Activated T-helper 17 cell treated with anti-CD3 and anti-CD28 coated beads, Interleukin-2, amount 50 U/mL, for 72 hours (primary cell): ENCODE measurements at places on chromosomes 4 and X.

DNA sequence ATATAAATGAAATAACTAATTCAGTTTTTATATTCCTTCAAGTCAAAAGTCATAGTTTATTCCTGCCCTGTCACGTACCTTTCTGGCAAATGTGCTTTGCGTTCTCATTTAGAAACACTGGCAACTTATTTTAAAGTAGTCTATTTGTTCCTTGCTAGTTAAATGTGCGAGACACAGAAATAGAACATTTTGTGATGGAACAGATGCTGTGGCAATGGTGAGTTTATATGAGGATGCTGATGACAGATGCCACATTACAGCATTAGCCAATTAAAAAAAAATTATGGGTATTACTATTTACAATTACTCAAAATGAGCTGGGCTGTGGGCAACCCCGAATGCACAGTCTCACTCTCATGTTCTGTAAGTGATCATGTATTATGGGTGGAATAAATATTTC, 26.1 kb upstream of the EPHA5 start:
- ATAC-seq: no peak

GRCh38 chrX:131617182-131617581, 73.3 kb downstream of the OR13H1 start:
- ATAC-seq: no peak

- ATAC-seq: no peak
These were observed 2.7 kb upstream of the VEGFC start for GRCh38 chr4:176795441-176795840.

- no peak for ATAC-seq
These were observed 62.0 kb upstream of the MAP3K15 start for GRCh38 chrX:19577181-19577810.

DNA sequence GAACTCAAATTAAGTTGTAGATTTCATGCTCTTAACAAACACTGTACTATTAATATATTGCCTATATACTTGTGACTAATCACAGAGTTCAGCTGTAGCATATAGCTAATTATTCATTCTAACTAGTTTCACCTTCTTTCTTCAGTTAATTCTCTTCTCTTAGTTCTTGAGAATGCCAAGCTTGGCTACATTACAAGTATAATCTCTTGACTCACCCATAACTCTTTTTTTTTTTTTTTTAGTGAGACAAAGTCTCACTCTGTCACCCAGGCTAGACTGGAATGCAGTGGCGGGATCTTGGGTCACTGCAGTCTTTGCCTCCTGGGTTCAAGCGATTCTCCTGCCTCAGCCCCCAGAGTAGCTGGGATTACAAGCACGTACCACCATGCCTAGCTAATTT, 5.4 kb downstream of the KLHL5 start:
- ATAC-seq: no peak

GRCh38 chrX:17608888-17609287, 128.4 kb upstream of the SCML1 start:
- no peak for ATAC-seq

DNA sequence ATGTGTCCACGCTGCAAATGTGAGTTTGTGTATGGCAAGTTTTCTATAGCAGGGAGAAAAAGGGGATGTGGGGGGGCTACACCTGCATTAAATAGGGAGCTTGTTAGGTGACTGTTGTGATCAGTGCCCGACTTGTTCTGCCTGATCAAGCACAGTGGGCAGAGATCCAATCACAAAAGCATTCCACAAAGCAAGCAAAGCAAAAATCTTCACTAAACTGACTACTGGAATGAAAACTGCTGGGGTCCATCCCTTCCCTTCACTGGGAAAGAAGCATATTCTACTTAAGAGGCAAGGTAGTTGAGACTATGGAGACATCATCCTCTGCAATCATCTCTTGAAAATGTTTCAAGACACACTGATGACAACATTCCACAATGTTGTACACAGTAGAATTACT, 5.2 kb downstream of the IRS4 start:
- no peak for ATAC-seq

GRCh38 chrX:17154001-17154400, 207.5 kb downstream of the REPS2 start:
- no peak for ATAC-seq

- no peak for ATAC-seq
These were observed 1193.9 kb downstream of the FSTL5 start for GRCh38 chr4:160969925-160970324.

GRCh38 chr4:174314770-174315169, 31.1 kb downstream of the CEP44 start:
- no peak for ATAC-seq

- ATAC-seq: no peak
These were observed 629.2 kb downstream of the KLHL13 start for GRCh38 chrX:117487421-117487820.

GRCh38 chr4:12122316-12122715, 693.6 kb upstream of the HS3ST1 start:
- ATAC-seq: no peak
